ENCODE measurements at places on chromosomes 4 and X.

- DNase-seq: peak; percentile 59
These were observed 9.0 kb downstream of the TSC22D3 start for GRCh38 chrX:107766470-107767150.

GRCh38 chrX:8025705-8026104 lies 98.5 kb upstream of the PNPLA4 start:
- no peak for DNase-seq

DNA sequence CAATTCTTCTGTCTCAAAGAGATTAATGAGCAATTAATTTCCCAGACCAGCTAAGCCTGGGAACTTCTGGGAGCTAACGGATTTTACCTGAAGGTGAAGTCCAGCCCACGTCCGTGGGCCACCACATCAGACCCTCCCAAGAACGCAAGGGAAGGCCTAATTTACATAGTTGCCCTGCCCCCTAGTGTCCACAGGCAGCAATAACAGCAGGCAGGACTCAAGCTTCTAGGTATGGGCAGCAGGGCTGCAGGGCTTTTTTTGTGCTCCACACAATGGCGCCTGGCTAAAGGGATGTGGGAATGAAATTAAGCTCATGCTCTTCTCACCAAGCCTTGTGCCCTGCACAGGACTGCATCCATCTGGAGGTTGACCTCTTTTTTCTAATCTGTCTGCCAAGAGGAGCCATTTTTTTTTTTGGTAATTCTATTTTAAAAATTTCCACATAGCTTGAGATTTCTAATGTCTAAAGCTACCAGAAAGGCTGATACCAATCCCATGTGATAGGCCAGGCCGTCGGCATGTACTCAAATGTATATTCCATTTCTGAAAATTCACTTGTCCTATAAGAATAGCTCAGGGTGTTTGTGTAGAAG lies 111.9 kb upstream of the TMEM164 start:
- peak; percentile 71 for DNase-seq

- no peak for DNase-seq
These were observed 138.4 kb downstream of the PARM1 start for GRCh38 chr4:75071317-75071716.

DNA sequence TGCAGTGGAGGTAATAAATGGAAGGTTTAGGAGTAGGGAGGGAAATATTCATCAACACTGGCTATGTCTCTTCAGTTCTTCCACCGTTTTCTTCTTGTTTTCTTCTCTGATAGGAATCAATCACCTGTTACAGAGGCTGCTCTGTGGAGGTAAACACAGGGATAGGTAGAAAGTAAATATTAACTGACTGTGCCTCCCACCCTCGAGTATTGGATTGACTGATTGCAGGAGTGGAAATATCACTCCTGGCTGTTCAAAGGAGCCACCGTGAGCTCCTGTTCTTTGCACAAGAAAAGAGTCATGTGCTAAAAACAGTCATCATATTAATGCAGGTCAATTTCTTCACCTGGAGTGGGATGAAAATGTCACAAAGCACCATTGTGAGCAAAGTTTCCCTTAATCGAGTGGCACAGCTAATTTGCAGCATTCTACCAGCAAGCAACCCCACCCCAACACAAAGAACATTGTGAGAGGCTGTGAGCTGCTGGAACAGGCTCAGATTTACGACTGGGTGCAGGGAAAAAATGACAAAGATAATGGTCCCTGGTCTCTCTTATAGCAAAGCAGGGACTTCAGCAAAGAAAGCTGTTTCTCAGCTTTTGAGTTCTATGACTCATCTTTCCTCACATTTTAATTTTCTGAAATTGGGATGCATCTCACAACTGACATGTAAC lies 113.7 kb upstream of the TSPAN5 start:
- DNase-seq: no peak

DNA sequence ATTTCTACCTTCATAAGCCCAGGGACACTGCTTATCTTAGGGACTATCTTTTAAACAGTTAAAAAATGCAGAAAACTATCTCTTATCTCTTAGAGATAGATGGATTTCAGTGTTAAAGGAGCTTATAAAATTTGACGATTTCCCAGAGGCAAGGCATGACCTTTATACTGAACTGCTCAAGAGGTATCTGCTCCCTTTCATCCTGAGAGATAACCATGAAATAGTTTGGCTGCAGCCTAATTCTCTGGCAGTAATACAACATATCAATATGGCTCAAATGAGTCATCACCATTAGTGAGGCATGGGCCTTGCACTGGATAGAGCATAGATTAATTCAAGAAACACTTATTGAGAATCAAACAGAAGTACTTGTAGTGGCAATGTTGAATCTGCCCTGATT lies 348.2 kb upstream of the GRIA3 start:
- DNase-seq: no peak

GRCh38 chrX:68498044-68498507 lies 775 bp upstream of the YIPF6 start:
- DNase-seq: no peak

GRCh38 chr4:170849969-170850368 lies 760.2 kb upstream of the AADAT start:
- DNase-seq: no peak

- peak; percentile 37 for DNase-seq
These were observed 35.3 kb downstream of the SMS start for GRCh38 chrX:21975812-21976211.

DNA sequence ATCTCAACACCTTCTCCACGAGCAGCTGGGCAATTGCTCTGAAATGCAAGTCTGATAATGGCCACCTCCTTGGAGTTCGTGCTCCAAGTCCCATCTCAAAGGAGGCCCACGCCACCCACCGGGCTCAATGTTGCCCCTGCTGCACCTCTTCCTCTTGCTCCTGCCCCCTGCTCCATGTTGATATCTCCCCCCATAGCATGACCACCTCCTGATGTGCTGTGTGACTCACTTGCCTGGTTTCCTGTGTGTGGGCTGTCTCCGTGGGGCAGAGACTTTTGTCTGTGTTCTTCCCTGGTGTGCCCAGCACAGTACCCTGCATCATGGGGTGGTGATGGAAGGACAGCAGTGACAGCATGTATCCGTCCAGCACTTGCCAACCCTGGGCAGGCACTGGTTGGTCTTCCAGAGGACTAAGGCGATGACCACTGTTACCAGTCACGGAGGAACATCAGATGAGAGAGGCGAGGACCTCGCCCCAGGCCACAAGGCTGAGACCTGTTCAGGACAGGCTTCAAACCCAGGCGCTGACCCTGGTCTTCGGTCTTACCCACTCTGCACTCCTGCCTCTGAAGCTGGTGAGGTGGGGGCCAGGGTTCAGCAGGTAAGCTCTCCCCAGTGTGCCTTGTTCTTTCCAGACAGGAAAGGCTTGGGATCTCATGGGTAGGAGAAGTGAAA lies 104.6 kb upstream of the LRPAP1 start:
- no peak for DNase-seq

DNA sequence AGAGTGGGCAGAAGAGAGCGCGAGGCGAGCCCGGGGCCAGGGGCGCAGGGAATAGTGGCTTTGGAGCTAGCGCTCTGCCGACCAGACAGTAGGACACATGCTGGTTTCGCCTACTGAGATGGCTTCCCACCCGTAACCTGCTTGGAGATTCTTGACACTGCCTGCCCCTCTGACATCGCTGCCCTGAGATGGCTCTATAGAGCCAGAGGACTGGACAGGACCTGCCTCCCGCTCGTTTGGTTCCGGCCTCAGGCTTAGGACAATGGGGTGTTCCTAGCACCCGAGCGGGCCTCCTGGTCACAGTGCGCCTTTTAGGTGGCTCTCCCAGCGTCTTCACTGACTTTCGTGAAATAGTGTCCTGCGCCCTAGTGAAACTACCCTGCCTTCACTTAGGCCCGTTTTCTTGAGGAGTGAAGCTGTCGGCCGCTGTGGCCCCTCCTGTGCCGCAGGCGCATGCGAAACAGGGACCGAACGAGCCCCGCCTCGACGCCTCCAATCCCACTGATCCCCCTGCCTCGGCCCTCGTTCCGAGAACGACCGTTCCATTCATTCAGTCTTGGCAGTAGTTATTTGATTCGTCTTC lies 608 bp downstream of the TAF1 start:
- DNase-seq: peak; percentile 21

DNA sequence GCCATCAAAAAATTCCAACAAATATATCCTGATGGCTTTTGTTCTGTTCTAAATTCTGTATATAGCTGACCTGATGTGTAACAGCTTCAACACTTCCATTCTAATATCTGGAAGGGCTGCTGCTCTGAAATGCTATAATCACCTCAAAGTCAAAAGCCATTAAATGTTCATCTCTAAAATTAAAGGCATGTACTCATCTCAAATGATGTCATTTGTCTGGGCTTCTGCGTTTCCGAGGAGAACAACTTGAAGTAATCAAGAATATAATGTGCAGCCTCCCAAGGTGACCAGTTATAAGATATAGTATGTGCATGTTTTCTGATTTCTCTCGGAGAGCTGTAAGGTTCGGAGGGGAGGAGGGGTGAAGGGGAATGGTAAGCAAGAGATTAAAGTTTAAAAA lies 237.6 kb downstream of the SCFD2 start:
- no peak for DNase-seq

DNA sequence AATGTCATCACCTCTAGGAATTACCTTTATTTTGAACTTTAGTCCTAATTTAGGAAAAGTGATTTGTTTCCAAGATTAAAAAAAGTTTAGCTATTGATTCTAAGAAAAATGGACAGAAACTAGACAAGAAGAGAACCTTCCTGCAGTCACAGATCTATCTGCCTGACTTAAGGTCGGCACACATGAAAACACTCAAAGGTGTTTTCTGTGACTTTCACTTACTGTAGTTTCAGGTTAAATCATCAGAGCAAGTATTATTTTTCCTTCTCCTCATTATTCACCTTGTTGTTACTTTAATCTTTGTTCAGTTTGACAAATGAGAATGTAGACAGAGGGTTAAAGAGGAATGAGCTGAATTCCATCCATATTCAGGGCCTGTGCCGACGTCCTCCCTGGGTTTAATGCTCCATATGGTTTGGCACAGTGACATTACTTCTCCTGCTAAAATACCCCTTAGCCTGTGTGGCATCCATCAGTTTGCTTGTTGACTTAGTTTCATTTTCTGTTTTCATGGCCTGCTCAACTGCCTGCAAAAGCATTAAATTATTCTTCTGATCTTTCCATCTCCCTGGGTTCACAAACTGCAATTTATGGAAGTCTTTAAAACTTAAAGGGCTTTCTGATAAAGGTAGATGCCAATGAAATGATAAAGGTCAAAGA lies 352.7 kb downstream of the NKX6-1 start:
- DNase-seq: no peak
